CD4-positive, alpha-beta memory T cell (primary cell): ENCODE measurements at places on chromosomes 6 and 20. TPM values are rescaled to one million over a fixed set of nuclear protein-coding genes. Genes with fewer than 3 reads are reported as not detected.

RPL10A gene
- 1,978 TPM for total RNA-seq

PDYN gene
- not detected for total RNA-seq

MCCD1 gene
- not detected for total RNA-seq

FKBP1A gene
- total RNA-seq: 77.8 TPM

SASH1 gene
- total RNA-seq: 0.30 TPM

GLP1R gene
- not detected for total RNA-seq

TTK gene
- 0.61 TPM for total RNA-seq
